ENCODE measurements at places on chromosomes 16 and 17.

DNA sequence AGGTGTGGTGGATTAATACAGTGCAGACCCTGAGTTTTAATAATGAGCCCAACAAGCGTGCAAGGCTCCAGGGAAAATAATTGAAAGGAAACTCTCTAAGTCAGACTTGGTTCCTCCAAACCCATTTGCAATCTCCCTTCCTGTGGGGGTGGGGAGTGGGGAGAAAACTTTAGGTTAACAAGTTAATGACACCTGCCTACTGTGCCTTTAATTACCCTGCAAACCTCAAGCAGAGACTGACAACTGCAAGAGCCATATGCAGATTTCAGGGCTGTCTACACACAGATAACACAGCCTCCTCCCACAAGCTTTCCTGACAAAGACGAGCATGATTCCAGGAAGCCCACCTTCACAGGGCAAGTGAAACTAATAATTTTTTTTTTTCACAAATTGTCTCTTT is 359.3 kb downstream of the HS3ST4 start:
- DNase-seq: no peak

DNA sequence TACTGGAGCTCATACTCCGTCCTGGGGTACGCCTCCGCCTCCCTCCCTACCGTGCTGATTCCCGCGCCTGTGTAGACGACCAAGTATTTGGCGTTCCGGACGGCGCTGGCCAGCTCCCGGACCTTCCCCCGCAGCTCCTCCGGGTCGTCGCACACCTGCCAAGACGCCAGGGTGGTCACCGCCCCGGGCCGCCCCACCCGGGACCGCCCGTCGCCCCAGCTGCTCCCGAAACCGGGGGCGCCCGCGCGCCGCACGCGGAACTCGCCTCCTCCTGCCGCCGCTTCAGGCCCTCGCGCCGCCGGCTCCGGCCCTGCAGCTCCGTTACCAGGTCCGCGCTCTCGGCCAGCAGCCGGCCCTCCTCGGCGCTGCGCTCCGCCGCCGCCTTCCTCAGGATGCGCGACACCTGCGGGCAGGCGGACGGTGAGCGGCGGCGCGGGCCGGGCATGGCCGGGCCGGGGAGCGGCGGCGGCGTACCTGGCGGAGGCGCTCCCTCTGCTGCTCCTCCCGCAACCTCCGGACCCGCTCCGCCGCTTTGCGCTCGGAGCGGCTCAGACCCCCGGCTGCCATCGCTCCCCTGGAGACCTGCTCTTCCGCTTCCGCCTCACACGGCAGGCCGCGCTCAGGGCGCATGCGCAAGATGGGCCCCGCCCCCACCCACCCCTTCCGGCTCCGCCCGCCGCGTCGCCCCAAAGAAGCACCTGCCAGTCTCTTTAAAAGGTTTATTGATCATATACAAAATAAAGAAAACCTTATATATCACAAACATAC is at the start of gene SIRT7:
TSS of gene SIRT7 (minus strand) at position 612 of the 768 bp plus-strand sequence. CDS start at position 567, 45 bp downstream.
- peak; percentile 58 for DNase-seq

DNA sequence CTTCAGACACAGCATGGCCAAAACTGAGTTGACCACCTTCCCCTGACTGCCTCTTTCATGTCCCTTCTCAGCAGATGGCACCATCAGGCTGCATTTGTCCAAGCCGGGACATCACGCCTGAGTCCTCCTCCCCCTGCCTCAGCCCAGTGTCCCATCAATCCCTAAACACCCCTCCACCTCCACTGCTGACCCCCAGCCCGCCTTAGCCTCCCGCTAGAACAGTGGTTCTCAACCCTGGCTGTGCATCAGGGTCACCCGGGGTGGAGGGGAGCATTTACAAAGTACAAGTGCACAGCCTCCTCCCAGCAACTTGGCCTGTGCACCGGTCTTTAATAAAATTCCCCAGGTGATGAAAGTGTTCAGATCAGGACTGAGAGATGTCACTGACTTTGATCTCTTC is 4.0 kb downstream of the C16orf82 start:
- no peak for DNase-seq

DNA sequence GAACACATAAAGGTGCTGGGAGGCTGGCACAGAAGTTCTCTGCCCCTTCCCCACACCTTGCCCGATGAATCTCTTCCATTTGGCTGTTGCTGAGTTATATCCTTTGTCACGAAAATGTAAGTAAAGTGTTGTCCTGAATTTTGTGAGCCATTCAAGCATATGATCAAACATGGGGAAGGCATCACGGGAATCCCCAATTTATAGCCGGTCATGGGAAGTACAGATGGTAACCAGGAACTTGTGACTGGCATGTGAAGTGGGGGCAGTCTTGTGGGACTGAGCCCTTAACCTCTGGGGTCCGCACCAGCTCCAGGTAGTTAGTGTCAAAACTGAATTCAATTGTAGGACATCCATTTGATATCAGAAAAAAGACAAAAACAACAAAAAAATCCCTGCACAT is 13.2 kb downstream of the TOM1L2 start:
- no peak for DNase-seq

DNA sequence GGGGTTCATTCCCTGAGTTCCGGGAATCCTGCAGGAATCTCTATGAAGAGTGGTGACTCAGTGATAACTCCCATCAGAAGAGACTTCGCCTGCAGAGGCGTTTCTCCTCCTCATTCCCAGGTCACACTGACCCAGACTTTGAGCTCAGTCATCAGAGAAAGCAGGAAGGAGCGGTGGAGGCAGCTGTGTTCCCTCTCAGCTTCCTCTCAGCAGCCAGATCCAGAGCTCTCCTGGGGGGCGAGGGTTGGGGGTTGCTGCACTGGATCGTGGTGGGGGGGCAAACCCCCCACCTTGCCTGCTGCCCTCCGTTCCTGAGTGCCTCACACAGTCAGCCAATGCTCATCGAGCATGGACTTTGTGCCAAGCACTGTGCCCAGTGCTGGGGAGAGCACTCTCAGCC is 271.2 kb downstream of the CBLN1 start:
- DNase-seq: no peak

GRCh38 chr16:89737341-89738071 is 16.2 kb downstream of the ZNF276 start:
- DNase-seq: no peak

DNA sequence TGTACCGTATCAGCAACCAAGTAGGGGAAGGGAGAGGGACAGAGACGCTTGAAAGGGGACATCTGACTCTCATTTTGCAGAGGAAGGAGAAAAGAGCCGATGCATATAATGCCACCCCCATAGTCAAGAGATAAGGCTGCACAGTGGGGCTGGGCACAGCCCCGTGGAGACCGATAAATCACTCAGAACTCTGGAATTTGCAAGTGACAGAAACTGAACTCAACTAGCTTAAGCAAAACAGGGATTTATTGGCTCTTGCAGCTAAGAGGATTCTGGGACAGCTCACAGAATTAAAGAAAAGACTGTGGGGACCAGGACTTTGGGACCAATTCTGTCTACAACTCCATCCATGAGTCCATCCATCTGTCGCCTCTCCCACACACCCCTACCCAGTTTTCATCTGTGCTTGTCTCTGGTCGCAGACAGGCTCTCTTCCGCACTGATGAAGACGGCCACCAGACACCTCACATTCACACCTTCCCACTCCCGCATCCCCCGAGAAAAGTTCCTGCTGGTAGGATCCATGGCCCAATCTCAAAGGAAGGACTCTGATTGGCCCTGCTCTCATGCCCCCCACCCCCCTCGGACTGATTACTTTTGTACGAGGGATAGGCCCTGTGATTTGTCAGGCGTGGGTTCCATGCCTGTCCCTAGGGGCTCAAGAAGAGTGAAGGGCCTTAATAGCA is 105.9 kb upstream of the RPL38 start:
- DNase-seq: no peak

- DNase-seq: no peak
Observed at GRCh38 chr17:1957037-1957436, 68.1 kb downstream of the RTN4RL1 start.

Measured in fibroblast of gingiva (primary cell).